ENCODE measurements at places on chromosomes 7 and 10.

GRCh38 chr7:122137251-122138077 is 6.6 kb downstream of the AASS start:
- peak; percentile 59 for DNase-seq

DNA sequence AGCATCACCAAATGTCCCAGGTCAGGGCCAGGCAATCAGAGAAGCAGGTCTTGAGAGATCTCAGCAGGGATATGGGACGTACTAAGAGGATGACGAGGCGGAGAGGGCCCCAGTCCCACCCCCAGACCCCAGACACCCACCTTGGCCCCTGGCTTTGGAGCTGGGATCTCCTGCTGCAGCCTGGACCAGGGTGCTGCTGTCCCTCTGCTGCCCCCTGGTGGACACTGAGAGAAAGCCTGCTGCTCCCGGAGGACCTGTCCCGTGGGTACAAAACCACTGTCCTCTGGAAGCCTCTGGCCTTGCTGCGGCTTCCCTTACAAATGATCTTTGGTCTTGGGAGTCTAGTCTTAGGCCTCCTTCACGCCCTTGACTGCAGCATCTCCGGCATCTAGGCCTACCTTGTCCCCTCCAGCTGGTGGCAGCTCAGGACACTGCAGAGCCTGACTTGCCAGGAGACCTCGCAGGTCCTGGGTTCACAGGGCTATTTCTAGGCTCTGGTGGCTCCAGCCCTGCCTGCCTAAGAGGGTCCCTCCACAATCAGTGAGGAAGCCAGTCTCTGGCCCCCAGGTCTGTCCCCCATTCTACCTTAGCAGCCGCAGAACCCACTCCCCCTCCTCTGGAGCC is 97.1 kb downstream of the RGS10 start:
- DNase-seq, result peak; percentile 80

DNA sequence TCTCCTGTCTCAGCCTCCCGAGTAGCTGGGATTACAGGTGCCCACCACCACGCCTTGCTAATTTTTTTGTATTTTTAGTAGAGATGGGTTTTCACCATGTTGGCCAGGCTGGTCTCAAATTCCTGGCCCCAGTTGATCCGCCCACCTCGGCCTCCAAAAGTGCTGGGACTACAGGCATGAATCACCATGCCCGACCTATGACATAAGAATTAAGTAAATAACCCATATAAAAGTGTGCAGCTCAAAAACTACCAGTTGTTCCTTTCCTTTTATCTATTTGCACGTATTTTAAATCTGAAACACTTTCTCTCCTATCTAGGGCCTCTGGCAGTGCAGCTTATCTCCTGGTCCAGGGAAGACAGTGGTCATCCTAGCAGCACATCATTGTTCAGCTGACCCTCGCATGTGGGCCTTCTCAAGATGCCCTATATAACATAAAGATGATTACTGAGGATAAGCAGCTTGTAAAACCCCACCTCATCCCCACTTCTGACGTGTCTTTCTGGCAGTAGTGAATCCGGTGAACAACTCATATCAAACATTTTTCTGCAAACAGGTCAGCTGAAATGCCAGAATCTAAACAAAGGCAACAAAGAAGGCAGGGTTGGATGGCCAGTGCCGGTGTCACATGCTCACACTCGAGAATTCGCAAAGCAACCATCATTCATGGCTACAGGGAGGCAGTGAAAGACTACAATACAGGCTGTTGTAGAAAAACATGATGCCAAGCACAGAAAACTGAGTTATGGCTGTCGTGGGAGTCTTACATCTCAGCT is 36.0 kb upstream of the KCNIP2 start:
- peak; percentile 77 for DNase-seq

DNA sequence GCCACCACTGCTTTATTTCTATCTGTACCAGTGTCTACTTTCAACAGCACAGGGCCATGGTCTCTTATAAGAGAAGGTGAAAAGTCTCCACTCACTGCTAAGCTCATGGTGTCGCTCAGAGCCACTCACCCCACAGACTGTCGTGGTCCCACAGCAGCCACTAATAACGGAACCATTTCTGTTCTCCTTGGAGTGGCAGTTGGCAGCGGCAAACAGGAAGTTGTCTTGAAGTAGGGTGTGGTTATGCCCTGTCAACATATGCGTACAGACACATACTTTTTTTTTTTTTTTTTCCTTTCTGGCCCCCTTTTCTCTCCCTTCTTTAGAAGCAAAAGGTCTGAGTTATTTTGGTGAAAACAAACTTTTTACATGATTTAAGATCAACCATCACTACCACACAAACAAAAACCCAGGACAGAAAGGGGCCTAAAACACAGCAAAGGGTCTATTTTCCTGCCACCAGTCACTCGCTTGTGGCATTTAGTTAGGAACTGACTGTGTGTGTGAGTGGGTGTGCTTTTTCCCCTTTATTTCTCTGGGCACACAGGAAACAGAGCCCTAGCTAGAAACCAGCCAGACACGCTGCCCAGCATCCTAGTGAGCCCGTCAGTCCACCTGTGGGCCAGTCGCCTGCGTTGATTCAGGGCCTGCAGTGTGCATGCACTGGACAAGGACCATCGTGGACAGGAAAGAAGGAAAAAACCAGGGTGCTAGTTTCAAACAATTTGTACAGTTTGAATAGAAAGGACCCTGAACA is 96.7 kb upstream of the EFCAB10 start:
- no peak for DNase-seq

- no peak for DNase-seq
Observed at GRCh38 chr10:113965077-113965476, 78.6 kb upstream of the ADRB1 start.

DNA sequence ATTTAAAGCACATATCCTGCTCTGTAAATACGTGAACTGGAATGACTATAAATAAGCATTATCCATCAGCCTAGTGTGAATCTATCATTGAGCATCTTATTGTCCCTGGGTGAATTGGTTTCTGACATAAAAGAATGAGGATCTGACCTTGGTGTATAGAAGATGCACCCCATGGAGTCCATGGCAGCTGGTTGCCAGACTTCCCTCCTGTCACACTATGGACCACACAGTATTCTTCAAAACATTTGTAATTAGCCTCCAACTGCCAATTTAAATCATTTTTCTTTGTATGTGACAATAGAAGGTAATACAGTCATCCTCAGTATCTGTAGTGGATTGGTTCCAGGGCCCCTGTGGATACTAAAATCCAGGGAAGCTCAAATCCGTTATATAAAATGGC is 238.1 kb upstream of the ZWINT start:
- no peak for DNase-seq

GRCh38 chr7:34850681-34851080 is 186.6 kb downstream of the DPY19L1 start:
- DNase-seq, result no peak

- DNase-seq, result no peak
Observed at GRCh38 chr10:11462071-11462470, 149.4 kb downstream of the USP6NL start.

Data from fibroblast of mammary gland (primary cell).